Aorta (tissue), 5 donors: ENCODE measurements at places on chromosomes 6 and 20.

- DNase-seq, result no peak
Measured at GRCh38 chr20:48761874-48762273, 65.9 kb downstream of the PREX1 start.

DNA sequence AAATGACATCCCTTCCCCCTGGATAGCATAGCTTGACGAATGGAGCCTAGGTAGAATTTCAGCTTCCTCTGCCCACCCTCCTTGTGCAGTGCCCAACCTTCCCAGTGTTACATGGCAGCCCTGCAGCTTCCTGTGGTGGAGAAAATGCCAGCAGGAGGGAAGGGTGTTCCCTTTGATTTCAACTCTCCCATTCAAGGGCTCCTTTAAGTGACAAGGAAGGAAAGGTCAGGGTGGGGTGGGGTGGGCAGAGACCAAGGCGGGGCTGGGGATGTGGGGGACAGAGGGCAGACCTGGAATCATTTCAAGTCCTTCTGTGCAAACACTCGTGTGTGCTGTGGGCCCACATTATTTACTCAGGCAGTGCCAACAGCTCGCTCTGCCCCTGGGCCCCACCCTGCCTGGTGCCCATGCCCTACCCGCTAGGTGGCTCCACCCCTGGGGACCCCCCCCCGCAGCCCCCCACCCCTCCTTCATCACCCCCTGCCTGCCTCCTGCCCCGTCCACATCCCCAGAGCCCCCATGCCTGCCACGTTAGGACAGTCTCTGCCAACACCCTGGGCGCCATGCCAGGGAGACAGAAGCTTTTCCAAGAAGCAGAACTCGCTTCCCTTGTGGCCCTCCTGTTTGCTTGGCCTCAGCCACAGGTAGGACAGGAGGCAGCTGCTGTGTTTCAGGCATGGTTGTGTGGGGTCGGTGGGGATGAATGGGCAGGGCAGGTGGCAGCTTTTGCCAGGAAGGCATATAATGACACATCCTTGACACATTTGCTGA lies 9.4 kb downstream of the SPDEF start:
- peak; percentile 64 for DNase-seq

GRCh38 chr6:55016261-55016660 lies 158.1 kb upstream of the HCRTR2 start:
- no peak for DNase-seq

DNA sequence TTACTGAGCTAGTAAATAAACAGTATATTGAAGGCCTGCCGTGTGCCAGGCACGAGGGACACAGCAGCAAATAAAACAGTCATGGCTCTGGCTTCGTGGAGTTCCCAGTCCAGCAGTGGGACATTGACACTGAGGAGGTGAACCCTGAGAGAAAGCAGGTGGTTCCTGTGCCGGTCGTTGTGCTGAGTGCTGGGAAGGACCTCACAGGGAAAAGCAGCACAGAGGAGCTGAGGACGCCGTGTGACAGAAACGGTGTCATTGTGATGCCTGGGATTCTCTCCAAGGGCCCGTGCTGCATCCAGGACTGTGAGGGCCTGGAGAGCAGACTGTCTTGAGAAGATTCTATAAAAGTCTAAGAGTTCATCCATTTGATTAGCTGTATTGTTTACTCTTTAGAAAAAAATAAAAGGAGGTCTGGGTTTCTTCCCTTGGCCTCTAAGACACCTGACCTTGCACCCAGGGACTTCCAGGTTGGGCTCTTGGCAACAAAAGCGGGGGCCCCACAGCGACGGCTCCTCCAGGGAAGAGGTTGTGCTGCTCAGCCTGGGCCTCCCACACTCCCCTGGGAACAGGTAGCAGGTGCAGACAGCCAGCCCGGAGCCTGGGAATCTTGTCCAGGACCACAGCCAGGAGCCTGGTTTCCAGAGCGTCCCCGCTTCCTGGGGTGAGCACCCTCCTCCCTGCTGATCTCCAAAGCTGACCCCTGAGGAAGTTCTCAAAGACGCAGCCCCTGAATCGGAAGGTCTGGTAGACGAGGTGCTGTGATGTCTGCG lies 251.2 kb upstream of the PMEPA1 start:
- peak; percentile 68 for DNase-seq

GRCh38 chr6:21075986-21076385 lies 517.6 kb upstream of the SOX4 start:
- DNase-seq, result no peak

DNA sequence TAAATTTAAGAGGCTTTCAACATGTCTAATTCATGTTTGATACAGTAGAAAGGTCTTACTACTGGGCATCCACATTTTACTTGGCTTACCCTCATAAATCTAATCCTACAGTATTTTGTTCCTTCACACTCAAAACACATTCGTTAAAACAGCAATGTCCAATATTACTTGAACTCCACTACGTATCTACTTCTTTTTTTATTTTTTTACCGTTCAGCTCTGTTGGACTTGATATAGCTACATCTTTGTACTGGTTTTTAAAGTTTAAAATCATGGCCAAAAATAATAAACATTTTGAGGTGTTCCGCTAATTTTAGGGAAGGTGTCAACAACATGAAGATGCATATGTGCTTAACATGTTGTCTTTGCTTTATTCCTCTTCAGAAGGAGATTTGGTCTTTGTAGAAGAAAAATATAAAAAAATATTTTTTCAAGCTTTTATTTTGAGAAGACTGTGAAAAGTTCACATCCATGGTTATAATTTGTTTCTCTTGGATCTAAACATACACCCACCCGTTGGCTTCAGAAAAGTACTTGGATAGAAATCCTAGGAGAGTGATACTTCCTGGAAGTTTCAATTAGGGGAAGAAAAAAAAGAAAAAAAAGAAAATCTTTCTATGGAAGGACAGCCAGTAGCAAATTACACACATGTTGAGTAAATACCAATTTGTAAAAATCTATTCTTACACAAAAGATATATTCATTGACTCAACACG lies 71.5 kb downstream of the EPB41L2 start:
- no peak for DNase-seq

- DNase-seq, result no peak
Measured at GRCh38 chr6:29757282-29757681, 34.0 kb downstream of the HLA-F start.

GRCh38 chr6:11766043-11766442 lies 12.6 kb downstream of the ADTRP start:
- DNase-seq, result no peak

GRCh38 chr6:149305372-149305771 lies 12.1 kb upstream of the TAB2 start:
- no peak for DNase-seq

GRCh38 chr6:52514514-52514913 lies 62.3 kb downstream of the TRAM2 start:
- DNase-seq, result no peak

GRCh38 chr6:125232466-125232865 lies 69.3 kb downstream of the HDDC2 start:
- no peak for DNase-seq

- DNase-seq, result peak; percentile 56
Measured at GRCh38 chr6:26003102-26003694, 40.6 kb downstream of the TRIM38 start.

DNA sequence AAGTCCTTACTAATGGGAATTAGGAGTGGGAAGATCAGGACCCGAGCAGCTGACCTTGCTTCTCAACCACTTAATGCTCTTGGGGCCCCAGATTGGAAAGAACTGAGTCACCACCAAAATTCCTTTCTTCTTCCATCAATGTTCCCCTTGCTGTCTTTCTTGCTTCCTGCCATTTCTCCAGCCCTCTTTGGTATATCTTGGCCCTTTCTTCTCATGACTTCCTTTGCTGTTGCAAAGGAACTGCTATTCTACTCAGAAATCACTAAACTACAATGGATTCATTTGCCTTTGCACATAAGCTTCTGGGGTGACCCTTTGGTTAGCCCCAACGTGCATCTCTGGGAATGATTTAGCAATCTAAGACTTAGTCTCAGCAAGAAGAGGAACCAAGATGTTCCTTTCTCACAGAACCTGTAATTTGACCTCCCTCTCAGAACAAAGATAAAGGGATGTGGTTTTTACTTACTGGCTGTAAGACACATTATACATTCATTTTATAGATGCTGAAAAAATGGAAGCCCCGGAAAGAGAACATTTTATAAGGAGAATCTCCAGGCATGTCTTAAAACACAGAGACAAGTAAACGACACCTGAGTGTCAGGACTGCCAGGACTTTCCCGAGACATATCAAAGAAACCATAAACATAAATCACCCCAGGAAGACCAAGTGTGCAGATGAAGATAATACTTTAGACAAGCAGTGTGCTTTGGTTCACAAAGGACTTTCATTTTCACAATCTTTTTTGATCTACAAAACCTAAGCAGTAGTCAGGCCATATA lies 99.0 kb upstream of the TNFAIP3 start:
- DNase-seq, result no peak

DNA sequence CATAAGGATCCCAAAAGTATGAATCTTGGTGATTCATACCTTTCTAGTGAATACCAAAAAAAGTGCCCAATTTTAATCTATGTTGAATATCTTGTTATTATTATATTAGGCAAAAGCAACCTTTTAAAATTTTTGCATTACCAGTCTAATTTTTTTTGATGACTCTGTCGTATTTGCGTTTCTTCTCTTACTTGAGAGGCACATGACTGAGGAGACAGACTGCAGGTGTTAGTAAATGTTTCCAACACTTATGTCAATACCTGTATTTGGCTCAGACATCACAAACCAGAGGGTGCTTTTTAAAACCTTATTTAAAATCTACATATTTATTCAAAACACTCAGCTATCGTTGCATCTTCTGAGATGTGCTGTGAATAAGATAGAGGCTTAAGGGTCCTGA lies 27.1 kb downstream of the ID4 start:
- DNase-seq, result no peak

GRCh38 chr6:149250951-149251350 lies 66.6 kb upstream of the TAB2 start:
- no peak for DNase-seq

DNA sequence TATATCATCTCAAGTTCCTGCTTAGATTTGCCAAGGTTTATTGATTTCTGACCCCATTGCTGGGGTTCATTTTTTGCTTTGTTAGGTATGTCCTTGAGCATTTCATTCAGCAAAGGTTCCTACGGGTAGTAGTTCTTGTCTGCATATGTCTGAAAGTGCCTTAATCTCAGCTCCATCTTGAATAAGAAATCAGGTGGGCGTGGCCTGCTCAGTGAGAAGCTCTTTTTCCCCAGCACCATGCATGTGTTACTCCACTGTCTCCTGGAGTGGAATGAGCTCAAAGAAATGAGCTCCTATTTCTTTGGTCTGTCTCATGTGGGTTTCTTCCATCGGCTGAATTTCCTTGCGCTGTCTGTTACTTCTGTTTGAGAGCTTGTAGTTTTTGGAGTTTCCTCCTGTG lies 201.9 kb downstream of the QKI start:
- no peak for DNase-seq

DNA sequence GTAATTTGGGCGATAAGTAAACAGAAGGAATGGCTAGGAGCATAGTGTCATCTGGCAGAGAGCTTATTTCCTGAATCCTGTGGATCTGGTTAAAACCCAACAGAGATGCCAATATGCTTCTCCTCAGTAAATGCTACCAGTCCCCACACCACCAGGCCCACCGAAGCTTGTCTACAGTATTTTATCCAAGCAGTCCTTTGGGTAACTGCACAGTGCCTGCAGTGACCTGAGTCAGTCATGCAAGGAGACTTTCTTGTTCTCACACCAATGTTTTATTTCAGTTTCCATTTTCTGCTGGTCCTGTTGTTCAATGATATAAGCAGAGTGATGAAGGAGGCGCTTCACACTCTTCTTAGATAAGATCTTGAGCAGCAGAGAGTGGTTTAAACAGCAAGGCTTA lies 326.3 kb downstream of the RIMS1 start:
- DNase-seq, result no peak

GRCh38 chr20:19609642-19610223 lies 148.3 kb upstream of the RIN2 start:
- DNase-seq, result no peak

GRCh38 chr6:33874136-33874760 lies 70.4 kb upstream of the MLN start:
- DNase-seq, result no peak

DNA sequence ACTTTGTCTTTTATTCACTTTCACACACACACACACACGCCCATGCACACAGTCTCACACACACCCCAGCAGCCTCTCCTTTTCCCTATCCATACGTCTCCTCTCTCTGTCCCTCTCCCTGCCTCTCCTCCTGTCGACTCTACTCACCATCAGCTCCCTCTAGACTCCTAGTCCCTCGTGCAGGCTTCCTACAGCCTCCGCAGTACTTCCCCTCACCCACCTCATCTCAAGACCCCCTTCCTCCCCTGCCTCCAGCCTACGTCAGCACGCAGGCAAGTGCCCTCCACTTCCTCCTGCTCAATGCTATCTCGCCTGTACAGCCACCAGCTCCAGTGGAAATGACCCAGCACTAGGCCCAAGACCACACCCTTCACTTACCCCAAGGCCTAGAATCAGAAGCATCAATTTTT lies 820 bp upstream of the TREML2 start:
- no peak for DNase-seq

GRCh38 chr6:105431226-105431625 lies 28.3 kb upstream of the PREP start:
- DNase-seq, result no peak

- DNase-seq, result no peak
Measured at GRCh38 chr20:17708675-17709360, 9.1 kb downstream of the BANF2 start.

GRCh38 chr20:53764415-53764800 lies 170.8 kb upstream of the ZNF217 start:
- DNase-seq, result no peak

GRCh38 chr6:42140756-42141602 lies 1.4 kb downstream of the C6orf132 start:
- DNase-seq, result no peak

GRCh38 chr6:14919038-14919670 lies 326.7 kb upstream of the JARID2 start:
- DNase-seq, result no peak

GRCh38 chr6:146781836-146782235 lies 183.1 kb downstream of the ADGB start:
- no peak for DNase-seq

DNA sequence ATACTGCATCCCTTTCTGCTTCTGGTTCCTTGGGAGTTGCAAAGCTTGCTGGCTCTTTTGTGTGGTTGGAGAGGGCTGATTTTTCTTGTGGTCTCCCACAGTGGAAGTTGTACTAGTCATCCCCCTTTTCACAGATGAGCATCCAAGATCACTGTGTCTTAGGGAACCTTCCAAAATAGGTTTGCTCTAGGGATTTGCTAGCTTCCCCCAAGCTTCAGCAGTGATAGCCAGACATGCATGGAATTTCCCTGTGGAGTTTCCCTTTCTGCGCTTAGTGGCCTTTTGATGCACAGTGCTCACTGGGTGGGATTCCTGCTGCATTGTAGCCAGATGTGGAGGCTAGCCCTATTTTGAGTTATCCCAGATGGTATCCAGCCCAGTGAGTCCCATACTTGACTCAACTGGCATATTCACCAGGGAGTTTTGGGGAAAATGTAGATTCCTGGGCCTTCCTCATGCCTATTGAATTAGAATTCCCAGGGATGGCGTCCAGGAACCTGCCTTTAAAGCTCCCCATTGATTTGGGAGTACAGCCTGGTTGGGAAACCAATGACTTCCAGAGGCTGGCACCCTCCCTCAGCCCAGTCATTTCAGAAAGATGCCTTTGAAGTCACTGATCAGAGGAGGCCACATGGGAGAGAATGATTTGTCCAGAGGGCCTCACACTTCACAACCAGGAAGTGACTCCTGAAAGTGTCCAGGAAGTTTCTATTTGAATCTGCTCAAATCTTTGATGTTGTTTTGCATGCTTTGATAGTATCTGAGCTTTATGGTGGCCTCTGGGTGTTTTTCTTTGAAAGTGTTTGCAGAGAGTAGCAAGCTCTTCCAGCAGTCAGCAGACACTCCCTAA lies 25.9 kb downstream of the PPARD start:
- peak; percentile 57 for DNase-seq
